ACHN (cell line): ENCODE measurements at places on chromosomes 5 and 9.

DNA sequence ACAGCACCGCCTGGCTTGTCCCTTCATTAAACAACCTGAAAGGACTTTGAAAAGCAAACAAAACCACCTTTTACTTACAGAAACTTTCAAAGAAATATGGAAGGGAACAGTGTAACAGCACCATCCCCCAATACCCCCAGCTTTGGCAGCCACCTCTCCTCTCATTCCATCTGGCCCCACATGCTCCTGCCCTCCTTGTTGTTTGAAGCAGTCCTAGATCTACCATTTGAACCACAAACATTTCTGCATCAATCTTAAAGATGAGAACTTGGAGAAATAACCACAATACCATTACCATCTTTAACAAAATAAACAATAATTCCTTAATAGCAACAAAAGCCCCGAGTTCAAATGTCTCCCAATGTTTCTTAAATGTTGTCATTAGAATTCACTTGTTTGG is 17.8 kb upstream of the COL15A1 start:
- no peak for DNase-seq

DNA sequence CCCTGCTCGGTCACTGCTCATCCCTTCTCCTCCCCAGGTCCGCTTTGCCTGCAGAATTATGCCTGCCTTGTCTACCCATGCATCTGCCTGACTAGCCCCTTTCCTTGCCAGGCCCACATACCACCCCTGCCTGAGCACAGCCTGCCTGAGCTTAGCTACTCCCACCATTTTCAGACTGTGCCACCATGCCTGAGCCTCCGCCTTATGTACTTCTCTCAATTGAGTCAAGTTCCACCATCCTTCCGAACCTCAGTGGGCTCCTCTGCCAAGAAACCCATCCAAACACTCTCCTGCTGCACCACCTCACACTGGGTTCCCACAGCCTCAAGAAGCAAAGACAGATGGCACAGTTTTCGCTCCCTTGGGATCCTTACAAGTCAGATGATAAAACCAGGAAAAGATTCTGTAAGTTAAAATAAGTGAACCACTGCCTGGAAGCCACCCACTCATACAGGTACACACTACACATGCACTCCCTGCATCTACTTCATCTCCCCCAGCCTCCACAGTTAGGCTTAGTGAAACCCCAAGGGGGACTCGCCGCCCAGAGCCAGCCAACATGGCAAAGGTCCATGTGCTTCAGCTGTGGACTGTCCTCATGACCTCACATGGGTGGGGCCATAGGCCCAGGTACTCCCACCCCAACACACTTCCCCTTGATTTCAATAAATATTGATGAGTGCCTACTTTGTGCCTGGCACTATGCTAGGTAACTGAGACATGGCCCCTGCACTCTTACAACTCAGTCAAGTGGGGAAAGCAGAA is 23.1 kb downstream of the P4HA2 start:
- DNase-seq, result no peak

- DNase-seq, result peak; percentile 87
Observed at GRCh38 chr9:129482521-129483414, 138.1 kb downstream of the C9orf50 start.

DNA sequence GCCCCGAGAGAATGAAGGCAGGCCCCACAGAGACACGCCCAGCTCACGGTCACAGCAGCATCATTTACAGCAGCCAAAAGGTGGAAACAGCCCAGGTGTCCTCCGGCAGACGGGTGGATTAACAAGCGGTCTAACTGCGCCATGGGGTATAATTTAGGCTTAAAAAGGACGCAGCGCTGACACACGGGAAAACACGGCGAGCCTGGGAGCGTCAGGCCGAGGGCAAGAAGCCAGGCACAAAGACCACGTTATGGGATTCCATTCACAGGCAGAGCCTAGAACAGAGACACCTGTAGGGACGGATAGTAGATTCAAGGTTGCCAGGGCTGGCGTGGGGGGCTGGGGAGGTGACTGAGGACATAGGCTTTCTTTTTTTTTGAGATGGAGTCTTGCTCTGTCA is 36.9 kb upstream of the TMEM250 start:
- no peak for DNase-seq

DNA sequence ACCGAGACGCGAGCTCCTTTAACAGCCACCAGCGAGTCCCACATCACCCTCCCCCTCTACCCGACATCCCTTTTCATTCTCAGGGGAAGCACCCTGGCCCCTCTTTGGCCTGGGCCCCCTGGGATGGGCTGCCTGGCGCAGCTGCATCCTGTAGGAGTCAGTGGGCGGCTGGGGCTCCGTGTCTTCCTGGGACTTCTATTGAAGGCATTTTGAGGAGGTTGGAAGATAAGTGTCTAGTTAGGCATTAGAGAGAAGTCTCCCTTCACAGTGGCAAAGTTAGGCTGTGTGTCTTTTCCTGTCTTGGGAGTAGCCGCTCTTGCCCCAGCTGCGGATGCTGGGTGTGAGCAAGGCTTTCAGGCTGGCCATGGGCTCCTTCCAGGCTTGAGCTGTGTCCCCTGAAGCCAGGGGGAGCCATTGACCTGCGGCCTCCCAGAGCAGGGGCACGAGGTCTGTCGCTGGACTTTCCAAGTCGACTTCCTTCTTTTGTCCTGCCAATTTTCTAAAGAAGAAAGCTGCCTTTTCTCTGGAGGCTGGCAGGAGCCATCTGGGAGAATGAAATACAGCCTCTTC is 18.6 kb upstream of the NKD2 start:
- no peak for DNase-seq

- no peak for DNase-seq
Observed at GRCh38 chr5:179270581-179271427, 74.5 kb downstream of the ADAMTS2 start.

DNA sequence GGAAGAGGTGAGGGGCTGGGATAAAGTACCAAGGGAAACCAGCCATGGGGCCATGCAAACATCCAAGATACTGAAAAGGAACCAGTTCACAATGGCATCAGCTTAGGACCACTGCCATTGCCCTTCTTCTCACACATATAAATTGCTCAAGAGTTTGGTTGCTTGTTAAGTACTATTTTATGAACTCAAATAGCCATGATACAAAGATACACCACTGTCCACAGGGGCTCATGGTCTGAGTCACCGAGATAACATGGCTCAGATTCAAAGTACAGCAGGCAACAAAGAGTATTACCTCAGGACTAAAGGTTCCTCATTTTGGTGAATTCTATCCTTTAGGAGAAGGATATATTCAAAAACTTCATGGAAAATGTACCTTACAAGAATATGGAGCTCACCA is 55.6 kb downstream of the FANCC start:
- DNase-seq, result no peak

GRCh38 chr9:93319301-93319991 is 132.0 kb upstream of the FAM120A start:
- no peak for DNase-seq

DNA sequence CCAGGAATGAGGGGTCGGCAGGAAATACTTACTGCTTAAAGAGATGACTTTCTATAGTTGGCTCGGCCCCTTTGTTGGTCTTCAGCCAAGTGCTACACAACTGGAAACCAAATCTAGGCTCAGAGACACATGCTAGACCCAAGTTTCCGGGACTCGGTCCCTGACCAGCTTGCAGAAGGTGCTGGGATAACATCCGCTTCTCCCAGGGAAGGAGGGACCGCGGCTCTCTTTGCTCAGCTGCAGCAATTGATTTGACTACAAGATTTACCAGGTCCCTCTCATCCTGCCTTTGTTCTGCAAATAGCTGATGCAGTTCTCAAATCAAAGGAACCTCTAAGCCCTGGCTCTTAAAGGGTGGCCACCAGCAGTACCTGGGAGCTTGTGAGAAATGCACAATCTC is 314.7 kb downstream of the MLLT3 start:
- DNase-seq, result no peak

GRCh38 chr5:159956074-159956473 is 39.8 kb downstream of the ADRA1B start:
- no peak for DNase-seq

- no peak for DNase-seq
Observed at GRCh38 chr5:14442536-14442935, 139.1 kb upstream of the OTULINL start.

- DNase-seq, result no peak
Observed at GRCh38 chr5:100539519-100539918, 4.3 kb downstream of the FAM174A start.

DNA sequence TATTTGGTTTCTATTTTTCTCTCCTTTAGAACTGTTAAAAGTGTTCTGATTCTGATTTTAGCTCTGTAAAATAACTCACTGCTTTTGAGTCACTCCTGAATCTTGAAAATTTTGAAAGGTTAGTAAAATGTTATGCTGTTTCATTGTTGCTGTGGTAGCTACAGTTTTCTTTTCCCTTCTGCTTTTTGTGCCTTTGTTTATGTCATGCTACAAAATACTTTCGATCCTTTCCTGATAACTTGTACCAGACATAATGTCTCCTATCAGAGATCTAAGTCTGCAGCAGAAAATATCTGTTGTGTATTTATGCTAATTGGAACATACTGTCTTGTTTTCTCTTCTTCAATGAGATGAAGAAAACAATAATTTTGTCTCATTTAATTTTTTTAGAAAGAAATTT is 26.9 kb upstream of the CEP120 start:
- no peak for DNase-seq

- DNase-seq, result no peak
Observed at GRCh38 chr5:84535281-84535680, 150.6 kb upstream of the EDIL3 start.

DNA sequence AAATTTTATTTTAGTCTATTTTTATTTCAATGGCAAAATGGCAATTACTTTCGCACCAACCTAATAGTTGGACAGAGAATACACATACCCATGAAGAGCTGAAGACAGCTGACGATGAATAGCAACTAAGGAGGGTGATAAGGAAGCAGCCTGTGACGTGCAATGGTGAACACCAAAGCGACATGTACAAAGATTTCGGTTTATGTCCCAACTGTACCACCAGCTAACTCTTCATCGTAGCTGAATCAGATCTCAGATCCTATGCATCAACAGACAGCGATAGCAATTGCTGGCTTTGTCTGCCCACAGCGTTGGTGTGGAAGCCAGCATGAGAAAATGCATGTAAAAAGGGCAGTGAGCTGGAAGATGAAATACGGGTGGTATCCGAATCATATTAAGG is 130.6 kb upstream of the ANKH start:
- DNase-seq, result no peak

DNA sequence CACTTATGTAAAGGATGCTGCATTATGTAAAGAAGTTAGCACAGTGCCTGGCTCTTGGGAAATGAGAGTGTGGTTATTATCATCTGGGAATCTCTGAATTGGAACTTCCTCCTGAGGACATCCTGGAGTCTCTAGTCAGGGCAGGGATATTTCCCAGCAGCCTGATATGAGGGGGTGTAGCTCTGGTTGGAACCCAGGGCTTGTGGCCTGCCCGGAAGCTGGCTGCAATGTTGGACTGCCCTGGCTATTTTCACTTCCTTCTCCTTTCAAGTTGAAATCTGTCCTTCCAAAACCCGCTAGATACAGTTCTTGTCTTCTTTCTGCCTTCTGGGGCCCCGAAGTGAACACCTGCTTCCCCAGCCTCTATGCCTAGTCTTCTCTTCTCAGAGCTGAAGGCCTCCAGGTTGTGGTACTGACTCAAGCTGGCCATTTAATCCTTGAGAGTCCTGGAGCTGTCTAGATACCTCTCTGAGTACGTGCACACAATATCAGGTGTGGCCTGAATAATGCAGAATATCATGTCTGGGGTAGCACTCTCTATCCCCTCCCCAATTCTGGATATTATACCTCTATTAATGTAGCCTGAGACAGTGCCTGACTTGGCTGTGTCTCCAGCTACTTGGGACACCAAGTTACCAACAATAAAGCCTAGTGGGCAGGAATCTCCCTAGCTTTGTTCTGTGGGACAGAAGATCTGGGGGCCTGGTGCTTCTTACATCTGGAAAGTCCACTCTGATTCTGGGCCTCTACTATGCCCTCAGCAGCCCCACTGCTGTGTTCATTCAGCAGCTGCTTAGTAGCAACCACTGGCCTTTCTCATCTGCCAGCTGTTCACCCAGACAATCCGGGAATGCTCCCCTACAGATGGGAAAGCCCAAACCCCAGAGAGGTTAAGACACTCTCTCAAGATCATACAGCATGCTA is 45.0 kb downstream of the SLC6A7 start:
- DNase-seq, result no peak

GRCh38 chr5:127694518-127695171 is 8.5 kb upstream of the CCDC192 start:
- no peak for DNase-seq

DNA sequence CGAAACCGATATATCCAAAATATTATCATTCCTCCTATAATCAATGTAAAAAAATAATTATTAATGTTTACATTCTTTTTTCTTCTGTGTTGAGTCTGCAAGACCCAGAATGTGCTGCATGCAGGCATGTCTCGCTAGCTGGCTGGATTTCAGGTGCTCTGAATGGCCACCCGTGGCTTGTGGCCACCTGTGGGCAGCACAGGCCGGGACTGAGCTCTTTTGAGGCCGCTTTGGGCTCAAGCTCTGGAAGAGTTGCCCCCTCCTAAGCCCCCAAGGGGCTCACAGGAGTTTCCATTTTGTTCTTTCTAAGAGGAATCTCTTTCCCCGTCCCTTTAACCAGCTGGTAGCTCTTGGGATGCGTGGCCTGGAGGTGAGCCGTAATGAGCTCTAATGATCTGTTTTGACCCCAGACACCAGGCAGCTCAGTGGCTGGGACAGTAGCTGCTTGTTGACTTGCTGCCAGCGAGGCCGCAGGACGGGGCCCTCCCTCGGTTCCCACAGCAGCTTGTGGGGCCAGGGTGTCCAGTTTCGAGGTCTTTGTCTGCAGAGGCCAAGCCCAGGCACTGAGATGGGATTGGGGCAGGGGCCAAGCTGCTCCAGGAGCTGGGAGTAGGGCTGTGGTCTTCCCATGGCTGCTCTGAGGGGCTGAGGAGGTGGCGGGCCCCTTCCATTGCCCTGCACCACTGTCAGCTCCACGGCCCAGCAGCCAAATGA is 20.8 kb downstream of the ASS1 start:
- no peak for DNase-seq

GRCh38 chr5:66144834-66145390 is 812 bp downstream of the SREK1 start:
- no peak for DNase-seq

DNA sequence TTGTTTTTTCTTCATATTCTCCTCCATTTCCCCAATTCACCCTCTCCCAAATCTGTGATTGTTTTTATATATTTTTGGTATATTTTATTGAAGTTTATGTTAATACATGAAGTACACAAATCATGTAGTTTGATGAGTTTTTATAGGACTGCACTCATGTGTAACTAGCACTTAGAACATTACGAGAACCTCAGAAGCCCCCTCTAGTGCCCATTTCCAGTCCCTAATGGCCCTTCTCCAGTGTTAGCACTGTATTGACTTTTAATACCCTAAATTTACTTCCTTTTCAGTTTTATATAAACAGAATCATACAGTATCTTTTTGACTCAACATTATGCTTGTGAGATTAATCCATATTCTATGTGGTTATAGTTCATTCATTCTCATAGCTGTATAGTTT is 18.5 kb upstream of the FKTN start:
- no peak for DNase-seq

- DNase-seq, result no peak
Observed at GRCh38 chr9:3957306-3957705, 342.6 kb downstream of the GLIS3 start.

GRCh38 chr5:97452646-97453045 is 269.6 kb upstream of the RIOK2 start:
- DNase-seq, result no peak
